SK-N-MC (cell line): ENCODE measurements at places on chromosomes 11 and 22.

DNA sequence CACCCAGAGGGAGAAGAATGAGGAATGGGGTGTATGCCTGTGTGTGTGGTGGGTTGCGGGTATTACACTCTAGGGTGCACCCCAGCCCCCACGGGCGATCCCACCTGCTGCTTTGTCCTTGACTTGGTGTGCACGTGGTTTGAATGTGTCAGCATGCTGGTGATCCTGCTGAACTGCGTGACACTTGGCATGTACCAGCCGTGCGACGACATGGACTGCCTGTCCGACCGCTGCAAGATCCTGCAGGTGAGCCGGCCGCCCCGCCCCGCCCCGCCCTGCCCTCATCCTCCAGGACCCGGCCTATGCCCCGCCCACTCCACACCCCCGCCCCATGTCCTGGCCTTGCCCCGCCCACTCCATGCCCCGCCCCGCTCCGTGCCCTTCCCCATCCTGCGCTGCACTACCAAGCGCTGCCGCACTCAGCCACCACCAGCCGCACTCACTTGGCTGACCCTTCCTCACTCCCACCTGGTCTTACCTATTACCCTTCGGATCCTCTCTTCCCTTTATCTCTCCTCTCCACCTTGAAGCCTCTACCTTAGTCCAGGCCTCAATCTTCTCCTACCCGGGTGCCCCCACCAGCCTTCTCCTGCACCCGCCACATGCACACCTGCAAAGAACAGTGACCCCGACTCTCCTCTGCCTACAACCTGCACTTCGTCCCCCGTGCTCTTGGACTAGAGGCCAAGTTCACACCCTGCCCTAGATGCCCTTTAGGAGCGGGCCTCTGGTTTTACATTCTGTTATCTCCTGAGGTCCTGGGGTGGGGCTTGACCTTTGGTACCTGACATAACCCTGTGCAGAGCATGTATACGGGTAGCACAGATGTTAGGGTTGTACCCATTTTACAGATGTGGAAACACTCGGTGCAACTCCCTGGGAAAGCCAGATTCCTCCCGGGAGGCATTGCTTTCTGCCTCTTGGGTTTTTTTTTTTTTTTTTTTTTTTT lies 27.7 kb downstream of the CACNA1I start:
- DNase-seq: no peak

DNA sequence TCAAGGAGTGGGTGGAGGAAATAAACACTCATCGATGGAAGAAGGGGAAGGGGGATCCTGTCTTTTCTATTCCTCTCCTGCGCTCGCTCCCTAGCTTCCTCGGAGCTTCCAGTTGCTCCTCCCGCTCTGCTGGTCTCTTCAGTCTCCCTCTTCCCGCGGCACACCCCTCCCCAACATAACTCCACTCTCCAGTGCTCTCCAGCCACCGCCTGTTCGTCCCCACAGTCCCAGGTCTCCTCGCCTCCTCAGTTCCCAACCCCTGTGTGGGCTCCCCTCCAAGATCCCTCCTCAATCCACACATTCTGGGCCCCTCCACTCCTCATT lies 438 bp downstream of the ZW10 start:
- DNase-seq: no peak

GRCh38 chr11:79060081-79060953 lies 380.5 kb downstream of the TENM4 start:
- DNase-seq: no peak

DNA sequence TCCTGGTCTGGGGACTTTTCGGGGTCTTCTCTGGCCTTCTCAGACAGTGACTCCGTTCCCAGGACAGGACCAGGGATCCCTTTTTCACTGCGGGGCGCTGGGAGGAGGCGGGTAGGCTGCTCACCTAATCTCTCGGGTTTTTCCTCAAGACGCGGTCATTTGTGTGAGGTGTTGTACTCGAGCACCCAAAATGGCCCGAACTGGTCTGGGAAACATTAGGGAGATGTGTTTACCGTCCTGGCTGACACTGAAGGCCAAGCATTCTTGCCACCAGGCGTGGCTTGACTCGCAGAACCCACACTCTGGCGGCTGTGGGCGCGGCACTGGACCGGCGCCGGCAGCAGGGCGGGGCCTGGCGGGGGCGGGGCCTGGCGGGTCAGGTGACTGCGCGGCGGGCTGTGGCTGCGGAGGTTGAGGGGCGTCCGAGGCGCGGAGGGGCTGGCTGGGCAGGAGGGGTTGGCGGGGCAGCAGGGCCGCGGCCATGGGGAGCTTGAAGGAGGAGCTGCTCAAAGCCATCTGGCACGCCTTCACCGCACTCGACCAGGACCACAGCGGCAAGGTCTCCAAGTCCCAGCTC lies at the start of gene SWAP70:
TSS of gene SWAP70 (plus strand) at position 379 of the 577 bp plus-strand sequence. CDS start at position 482, 103 bp downstream.
- DNase-seq: no peak

- DNase-seq: no peak
Observed at GRCh38 chr11:76653674-76654284, 16.8 kb downstream of the LRRC32 start.

GRCh38 chr11:61778357-61778886 lies 14.0 kb downstream of the TMEM258 start:
- no peak for DNase-seq

DNA sequence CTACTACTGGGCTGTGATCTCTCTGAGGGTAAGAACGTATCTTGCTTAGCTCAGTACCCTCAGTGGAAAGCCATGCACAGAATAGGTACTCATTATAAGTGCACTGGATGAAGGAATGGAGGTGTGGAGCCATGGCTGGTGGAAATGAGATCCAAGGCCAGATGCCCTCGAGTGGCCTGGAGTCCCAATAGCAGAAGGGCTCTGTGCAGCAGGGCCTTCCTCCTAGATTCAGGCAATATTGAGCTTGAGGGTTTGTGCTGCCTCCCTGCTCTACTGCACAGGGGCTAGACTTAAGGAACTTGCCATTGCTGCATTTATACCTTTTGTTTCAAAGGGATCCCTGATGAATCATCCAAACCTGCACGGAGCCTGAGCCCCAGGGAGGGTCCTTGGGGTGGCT lies 33.6 kb upstream of the TUB start:
- DNase-seq: no peak

GRCh38 chr11:121295246-121296029 lies 2.9 kb downstream of the SC5D start:
- DNase-seq: no peak

DNA sequence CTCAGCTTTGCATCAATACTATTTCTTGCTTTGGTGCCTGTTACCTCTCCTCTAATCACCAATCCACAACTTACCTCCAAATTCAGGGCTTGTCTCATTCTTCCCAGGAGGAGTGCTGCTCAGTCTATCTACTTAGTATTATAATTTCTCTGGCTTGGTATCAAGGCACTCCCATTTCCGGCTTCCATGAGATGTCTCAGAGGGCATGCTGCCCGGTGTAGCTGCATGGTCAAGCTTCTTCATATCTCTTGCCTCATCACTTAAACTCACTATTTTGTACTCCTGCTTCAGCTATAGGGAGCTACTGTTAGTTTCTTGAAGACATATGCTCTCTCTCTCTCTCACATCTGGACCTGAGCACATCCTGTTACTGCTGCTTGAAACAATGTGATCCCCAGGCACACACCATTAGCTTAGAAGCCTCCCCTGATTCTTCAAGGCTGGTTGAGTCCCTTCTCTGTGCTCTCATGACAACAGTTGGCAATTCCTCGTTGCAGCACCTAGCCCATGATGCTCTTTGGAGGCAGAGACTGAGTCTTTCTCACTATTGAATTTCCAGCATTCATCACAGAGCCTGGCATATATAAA lies 182.8 kb upstream of the SYN3 start:
- DNase-seq: no peak

GRCh38 chr22:47504962-47505361 lies 742.5 kb downstream of the TBC1D22A start:
- no peak for DNase-seq

- DNase-seq: peak; percentile 18
Observed at GRCh38 chr11:36030731-36031281, 86.9 kb downstream of the LDLRAD3 start.
